ENCODE measurements at places on chromosomes 7 and 10.
A peak's percentile ranks its signal among the peaks of the same experiment; 100 is the strongest.

DNA sequence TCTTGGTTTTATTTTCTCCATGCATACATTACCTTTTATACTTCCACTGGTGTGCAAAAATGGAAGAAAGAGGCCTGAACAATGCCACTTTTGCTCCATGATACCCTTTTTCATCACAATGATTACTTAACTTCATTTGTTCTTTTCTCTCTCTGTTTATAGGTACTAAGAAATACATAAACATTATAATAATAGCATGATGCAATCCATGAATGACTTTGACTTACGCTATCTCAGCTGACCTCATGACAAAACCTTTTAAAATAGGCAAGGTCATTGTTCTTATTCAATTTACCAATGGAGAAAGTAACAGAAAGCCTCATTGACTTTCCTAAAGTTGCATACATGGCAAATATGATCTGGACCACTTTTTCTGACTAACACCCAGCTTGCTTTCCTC, 105.1 kb upstream of the ZEB1 start:
- no peak for DNase-seq

DNA sequence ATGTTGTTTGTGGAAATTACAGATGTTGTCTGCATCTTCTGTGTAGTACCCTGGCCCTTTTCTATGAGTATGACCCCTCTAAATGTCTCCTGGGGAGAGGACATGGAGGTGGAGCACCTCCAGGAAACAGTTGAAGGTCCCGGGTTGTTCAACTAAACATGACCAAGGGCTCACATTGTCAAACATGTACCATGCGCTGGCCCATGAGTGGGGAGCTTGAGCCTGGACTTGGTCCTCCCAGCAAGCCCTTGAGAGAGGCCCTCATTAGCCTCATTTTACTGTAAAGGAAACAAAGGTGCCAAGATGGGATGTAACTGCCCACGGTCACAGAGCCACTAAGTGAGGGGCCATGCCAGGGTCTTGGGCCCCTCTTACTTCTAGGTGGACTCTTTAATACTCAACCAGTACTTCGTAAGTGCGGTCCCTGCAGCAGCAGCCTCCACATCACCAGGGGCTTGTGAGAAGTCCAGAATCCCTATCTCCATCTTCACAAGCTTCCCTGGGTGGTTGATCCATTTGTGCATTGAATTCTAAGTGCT, 31.2 kb downstream of the C10orf71 start:
- no peak for DNase-seq

DNA sequence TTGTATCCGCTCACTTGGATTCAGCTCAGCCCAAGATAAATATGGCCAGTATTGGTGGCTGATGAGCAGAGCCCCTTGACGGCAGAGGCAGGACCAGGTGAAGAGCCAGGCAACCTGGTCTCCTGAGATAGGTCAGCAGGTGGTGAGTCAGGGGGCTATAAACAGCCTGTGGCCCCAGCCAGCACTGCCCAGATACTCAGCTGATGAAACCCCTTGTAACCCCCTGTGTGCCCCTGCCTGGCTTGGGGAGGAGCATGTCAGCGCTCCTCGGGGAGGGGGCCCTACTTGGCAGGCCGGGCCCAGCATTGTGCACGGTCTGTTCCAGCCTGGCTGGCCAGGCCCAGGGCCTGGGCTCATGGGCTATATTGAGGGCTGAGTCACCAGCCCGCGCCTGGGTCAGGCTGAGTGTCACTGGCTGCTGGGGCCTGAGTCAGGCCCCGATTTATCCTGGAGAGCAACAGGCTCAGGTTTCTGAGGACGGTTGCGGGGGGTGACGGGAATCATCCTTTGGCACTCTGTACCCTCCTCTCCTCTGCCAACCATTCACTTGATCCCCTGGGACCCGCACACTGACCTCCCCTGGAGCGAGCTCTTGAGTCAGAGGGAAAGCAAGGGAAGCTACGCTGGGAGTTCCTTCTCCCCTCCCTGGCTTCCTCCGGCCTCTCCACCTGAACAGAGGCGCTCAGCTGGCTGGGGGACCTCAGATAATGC, 2.8 kb upstream of the FLNC start:
- no peak for DNase-seq

GRCh38 chr10:89414879-89415821, 782 bp downstream of the IFIT5 start:
- DNase-seq: peak; percentile 38

GRCh38 chr7:123819001-123819400, 26.0 kb upstream of the HYAL4 start:
- no peak for DNase-seq

DNA sequence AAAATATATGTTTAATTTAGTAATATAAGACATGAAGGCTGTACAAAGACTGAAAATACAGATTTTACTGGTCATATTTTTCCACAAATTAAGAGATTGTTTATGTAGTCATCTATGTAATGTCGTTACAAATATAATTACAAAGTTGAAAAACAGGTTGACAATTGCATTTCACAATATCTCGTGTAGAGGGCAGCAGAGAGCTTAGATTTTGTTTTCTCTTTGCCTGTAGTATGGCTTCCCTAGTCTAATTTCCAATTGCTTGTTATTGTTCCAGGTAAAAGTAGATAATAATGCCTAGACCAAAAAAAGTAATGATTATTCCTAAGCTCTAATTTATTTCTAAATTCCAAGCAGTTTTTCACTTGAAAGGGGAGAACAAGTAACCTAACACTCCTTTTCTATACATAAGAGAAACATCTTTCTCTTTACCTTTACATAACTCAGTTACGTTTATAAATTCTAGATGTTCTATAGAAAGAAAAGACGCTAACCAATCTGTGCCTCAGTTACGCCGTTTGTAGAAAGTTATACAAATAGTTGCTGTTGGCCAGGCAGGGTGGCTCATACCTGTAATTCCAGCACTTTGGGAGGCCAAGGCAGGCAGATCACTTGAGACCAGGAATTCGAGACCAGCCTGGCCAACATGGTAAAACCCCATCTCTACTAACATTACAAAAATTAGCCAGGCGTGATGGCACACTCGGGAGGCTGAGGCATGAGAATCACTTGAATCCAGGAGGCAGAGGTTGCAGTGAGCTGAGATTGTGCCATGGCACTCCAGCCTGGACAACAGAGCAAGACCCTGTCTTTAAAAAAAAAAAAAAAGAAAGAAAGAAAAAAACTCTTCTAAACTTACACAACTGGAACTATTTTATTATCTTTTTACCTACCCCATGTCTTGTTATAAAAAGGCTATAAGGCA, 30.0 kb downstream of the NET1 start:
- DNase-seq: peak; percentile 32

GRCh38 chr7:6273380-6273837, 985 bp upstream of the CYTH3 start:
- no peak for DNase-seq

DNA sequence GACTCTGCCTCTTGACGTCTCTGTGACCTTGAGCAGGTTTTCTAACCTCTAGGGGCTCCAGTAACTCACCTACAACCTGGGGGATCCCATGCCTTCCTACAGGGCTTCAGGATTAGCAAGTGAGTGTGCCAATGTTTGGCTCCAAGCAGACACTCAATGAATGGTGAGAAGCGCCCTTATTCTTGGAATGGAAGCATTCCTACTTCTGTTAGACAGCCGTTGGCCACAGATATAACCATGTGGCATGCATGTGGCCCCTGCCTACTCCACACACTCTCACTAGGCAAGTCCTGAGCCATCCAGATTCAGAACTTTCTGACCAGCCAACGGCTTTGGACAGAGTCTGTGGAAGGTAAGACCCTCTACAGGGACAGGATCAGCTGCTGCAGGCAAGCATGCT, 108.9 kb upstream of the LYZL2 start:
- DNase-seq: no peak
